IMR-90 (cell line): ENCODE measurements at places on chromosomes 1 and 21.

DNA sequence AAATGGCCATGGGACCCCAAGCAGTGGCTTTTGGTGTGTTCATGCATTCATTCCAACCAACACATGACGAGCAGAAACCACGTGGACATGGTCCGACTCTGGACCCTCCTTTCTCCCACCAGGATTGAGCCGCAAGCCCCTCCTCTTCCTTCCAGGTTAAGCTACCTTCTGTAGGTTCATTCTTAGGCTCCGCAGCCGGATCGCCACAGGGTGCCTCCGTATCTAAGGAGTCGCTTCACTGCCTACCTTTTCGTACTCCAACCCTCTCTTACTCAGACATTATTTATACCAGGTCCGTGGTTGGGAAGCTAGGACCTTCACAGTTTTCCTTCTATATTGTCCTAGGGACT is 63.6 kb downstream of the RHBG start:
- DNase-seq: no peak

- peak; percentile 80 for DNase-seq
These were observed 168.0 kb upstream of the NR5A2 start for GRCh38 chr1:199859491-199859933.

DNA sequence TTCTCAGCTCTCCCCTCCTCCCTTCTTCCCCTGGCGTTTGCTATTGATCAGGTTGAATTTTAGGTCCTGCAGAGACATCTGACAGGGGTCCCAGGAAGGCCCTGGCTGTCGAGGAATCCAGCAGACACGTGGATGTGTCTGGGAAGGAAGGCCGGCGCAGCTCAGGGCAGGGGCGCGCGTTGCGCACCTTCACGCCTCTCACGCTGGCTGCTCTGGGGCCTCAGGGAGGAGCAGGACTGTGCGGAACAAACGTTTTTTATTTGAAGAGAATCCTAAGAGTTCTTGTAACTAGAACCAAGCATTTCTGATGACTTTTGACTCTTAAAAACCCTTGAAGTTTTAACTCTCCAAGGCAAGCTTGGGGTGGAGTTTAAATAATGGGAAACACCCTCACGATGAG is 54.2 kb downstream of the SLC37A1 start:
- no peak for DNase-seq

DNA sequence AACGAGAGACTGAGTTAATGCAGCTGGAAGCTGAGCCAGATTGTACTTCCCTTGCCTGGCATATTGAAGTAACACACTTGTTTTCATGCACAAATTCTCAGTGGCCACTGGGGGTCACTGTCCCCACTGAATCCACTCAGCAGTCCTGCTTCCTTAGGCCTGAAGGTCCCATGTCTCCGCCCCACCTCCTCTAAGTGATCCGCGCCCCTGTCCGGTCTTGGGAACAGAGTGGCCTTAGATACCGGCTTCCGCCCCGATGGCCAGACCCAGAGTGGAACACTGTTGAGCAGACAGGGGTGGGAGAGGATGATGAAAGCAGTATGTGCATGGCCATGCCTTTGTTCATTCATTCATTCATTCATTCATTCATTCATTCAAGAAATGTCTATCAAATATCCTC is 34.8 kb downstream of the CHAF1B start:
- DNase-seq: peak; percentile 92

DNA sequence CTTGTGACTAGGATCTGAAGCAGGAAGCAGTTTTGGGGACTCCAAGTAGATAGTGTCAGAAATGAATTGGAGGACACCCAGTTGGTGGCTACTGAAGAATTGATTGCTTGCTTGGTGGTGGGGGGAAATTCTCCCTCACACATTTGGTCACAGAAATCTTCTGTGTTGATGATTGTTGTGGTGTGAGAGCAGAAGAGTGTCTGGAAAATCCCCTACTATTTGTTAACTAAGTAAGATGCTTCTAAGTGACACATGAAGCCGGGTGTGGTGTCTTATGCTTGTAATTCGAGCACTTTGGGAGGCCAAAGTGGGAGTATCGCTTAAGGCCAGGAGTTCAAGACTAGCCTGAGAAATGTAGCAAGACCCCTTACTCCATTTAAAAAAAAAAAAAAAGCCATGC is 22.5 kb upstream of the IPP start:
- no peak for DNase-seq
